Esophagus (tissue), 2 donors: ENCODE measurements at places on chromosomes 4 and X. TPM values are rescaled to one million over a fixed set of nuclear protein-coding genes. Genes with fewer than 3 reads are reported as not detected.

Gene SFRP2
- polyA plus RNA-seq = 16.4 TPM

Gene CYBB
- polyA plus RNA-seq = 1.2 TPM

Gene MAGEB1
- not detected for polyA plus RNA-seq

Gene GABRG1
- polyA plus RNA-seq = 0.02 TPM

Gene ANOS1
- polyA plus RNA-seq = 0.55 TPM

Gene SMIM10
- 2.3 TPM for polyA plus RNA-seq
